ENCODE measurements at places on chromosomes 2 and 18.

- DNase-seq = no peak
Observed at GRCh38 chr2:88167740-88168139, 2.4 kb upstream of the THNSL2 start.

- no peak for DNase-seq
Observed at GRCh38 chr2:111022633-111023032, 98.1 kb upstream of the BCL2L11 start.

- DNase-seq = no peak
Observed at GRCh38 chr2:113032737-113033136, 19.9 kb downstream of the IL36B start.

- no peak for DNase-seq
Observed at GRCh38 chr2:102253140-102253752, 58.1 kb upstream of the IL1RL1 start.

- peak; percentile 6 for DNase-seq
Observed at GRCh38 chr2:135052997-135053474, 944 bp downstream of the RAB3GAP1 start.

- DNase-seq = no peak
Observed at GRCh38 chr2:24123922-24124580, 782 bp downstream of the FAM228B start.
